ENCODE measurements at places on chromosomes 13 and 19.

DNA sequence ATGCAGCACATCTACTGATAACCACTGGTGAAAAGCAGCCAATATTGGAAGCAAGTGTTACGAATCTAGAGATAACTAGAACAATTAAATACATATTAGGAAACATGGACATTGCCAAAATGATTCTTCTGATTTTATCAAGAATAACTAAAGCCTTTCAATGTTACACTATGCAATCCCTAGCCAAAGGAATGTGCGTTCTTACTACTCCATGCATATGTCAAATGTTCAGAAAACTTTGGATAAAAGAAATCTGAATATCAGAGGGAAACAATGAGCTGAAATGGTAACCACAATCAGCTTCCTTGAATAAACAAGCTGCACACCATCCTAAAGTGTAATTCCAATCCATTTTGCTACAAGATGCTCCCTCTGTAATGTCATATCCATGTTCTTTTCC, 951 bp upstream of the POSTN start:
- no peak for DNase-seq

- no peak for DNase-seq
Measured at GRCh38 chr19:45008552-45008951, 7.3 kb downstream of the RELB start.

DNA sequence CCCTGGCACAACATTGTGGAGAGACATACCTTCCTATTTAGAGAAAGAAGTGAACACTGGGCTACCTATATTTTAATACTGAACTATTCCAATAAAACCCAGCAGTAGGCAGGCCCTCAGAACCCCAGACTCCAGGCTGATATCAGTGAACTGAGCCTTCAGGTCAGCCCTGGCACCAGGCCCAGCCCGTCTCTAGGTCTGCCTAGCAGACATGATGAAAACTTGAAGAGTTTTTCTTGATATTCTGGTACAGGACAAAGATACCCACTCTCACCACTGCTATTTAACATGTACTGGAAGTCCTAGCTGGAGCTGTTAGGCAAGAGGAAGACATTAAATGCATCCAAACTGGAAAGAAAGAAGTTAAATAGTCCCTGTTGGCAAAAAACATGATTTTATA, 396.6 kb upstream of the SPRY2 start:
- DNase-seq = no peak

DNA sequence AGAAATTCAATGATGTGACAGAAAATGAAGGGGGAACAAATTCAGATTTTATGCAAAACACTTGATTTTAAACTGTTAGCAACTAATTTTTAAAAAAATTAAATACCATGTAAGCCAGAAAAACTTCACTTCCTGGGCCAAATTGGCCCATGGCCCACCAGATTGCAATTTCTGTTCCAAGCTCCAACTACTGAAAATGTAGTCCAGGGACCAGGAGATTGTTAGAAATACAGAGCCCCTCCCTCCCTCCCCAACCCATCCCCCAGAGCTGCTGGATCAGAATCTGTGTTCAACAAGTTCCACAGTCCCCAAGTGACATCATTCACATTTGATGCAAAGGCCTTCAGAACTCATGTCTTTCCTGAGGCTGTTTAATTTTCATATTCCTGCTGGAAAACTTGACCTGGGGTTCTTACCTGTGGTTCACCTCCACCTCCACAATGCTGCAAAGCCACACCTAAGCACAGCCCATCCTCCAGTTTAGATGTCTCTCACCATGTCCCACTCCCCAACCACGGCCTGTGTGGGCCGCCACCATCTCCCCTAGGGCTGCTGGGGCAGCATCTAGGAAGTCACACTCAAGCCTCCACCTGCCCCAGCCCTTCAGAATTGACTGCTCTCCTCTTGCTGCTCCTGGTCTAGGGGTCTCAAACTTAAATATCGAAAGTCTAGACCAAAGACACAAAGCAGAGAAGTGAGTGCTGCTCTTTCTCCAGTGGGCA, 482.0 kb downstream of the UQCRFS1 start:
- no peak for DNase-seq

- no peak for DNase-seq
Measured at GRCh38 chr19:23304238-23304637, 54.0 kb upstream of the ZNF724 start.

- DNase-seq = no peak
Measured at GRCh38 chr19:7844951-7845350, 14.9 kb downstream of the EVI5L start.

DNA sequence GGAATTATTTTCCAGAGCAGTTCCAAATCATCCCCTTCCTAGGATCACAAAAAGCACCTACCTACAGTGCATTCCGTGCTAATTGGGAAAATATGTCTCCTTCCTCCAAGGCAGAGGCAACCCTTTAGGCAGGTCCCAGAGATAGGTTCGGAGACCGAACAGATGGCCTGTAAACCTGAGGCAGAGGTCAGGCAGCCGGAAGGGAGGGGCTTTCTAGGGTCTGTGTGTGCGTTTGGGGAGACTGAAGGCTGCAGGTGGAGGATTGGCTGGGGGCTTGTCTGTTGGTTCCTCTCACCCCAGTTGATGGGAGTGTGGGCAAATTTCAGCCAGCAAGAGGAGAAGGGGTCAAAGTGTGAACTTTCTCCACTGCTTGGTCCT, 7.1 kb downstream of the KCNN4 start:
- DNase-seq = no peak

- no peak for DNase-seq
Measured at GRCh38 chr13:26132756-26133155, 80.9 kb upstream of the SHISA2 start.

DNA sequence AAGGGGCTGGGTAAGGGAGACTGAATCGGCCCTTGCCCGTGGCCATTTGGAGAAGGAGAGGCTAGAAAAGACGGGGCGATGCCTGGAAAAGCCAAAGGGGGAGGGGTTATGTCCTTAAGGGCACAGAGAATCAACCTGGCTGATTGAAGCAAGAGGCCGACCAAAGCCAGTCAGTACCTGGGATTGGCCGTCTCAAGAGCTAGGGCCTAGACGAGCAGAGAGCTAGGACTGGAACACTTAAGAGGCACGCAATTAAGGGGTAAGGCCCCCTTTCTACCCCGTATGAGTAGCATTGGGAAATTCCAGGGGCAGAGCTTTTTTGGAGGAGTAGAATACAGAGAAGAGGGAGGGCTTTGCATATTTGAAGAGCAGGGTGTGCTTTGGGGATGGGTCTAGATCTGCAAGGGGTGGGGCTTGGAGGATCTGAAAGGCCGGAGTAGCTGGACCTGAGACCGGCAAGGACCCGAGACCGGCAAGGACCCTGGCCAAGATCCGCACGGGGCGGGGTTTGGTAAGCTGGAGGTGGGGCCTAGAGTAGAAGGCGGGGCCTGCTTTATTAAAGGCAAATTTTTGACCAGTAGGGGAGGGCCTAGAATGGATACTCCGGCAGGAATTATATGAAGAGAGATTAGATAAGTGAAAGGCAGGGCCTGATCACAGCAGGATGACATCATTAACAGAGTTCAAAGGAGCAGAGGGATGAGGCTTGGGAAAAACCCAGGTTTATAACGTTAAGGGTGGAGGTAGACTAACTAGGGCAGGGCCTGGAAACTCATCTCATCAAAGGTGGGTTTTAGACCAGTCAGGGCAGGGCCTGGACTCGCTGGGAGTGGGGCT, 10.7 kb upstream of the CACNG6 start:
- DNase-seq = no peak

GRCh38 chr13:113794764-113795173, 35.7 kb downstream of the TMEM255B start:
- no peak for DNase-seq

GRCh38 chr13:42398533-42398932, 126.6 kb downstream of the AKAP11 start:
- DNase-seq = no peak

GRCh38 chr13:79547211-79548195, 66.5 kb downstream of the NDFIP2 start:
- DNase-seq = no peak

DNA sequence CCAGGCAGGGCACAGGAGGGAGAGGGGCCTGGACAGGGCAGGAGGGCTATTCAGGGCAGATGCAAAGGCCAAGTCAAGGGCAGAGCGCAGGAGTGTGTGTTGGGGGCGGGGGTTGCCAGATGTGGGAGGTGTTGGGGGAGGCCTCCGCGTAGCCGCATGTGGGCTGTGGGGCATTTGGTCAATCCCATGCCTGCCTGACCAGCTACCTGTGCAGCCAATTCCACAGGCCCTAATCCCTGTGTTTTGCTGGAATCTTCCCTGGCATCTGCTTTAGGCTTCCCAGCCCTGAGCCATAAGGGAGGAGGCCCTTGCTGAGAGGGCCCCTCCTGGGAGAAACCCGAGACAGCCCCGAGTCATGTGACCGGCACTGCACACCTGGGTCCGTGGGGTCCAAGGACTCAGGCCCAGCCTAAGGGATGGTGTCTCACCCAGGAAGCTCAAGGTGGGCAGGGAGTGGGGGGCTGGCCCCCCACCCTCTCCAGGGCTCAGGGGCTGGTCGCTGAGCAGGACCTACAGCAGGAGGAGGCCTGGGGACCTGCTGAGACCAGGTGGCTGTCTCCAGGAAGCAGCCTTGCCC, 20.3 kb downstream of the RFX1 start:
- no peak for DNase-seq

DNA sequence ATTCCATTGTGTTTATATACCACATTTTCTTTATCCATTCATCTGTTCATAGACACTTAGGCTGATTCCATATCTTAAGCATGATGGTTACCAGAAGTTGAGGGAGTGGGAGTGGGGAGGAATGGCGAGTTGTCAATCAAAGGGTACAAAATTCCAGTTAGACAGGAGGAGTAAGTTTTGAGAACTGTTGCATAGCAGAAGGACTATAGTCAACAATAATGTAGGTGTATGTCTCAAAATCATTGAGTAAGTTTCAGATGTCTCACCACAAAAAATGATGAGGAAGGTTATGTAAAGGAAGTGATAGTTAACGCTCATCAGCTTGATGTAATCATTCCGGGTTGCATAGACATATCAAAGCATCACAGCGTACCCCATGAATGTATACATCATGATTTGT, 4.6 kb upstream of the UBL3 start:
- no peak for DNase-seq

DNA sequence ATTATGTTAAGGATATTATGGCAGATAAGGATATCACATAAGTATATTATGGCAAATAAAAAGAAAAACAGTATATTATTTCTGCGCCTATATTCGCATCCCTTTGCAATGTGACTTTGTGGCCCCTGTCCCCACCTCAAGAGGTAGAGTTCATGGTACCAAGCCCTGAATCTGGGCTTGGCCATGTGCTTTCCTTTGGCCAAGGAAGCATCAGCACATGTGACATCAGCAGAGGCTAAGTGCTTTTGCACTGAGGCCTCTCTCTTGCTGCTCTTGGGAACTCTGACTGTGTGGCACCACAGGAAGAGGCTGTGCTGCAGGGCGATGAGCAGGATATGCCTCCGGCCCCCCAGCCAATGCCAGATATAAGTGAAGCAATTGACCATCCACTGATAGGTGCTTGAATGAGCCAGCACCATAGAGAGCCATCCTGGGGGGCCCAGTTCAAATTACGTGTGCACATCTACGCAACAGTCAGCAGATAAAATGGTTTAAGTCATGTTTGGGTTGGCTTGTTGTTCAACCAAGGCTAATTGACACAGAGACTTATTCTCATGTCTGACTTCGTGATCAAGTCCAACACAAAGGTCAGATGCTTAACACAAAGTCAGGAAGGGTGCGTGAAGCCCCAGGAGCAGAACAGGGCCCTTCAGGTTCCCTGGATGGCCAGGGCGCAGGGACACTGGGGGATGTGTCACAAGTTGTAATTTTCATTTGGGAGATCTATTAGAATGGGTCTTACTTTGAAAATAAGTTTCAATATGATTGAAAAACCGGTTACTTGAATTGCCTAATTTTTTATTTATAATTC, 173.3 kb downstream of the COL4A1 start:
- no peak for DNase-seq

GRCh38 chr19:35107545-35107944, 8.1 kb upstream of the FXYD3 start:
- DNase-seq = no peak

DNA sequence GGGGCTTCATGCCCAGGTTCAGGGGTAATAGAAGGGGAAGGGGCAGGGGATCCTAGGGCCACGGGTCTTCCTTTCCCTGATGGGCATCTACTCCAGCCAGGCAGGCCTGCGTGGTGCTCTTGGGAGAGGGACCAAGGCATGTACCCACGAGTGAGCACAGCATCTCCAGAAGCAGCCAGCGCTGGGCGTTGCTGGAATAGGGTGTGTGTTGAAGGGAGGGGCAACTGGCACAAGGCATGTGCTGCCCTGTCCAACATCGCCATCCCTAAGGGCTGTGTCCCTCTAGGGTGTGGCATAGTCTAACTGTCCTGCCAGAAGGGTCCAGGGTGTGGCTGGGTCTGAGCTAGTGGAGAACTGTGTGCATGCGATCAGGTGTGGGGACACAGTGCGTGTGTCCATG, 2.9 kb downstream of the NOTCH3 start:
- DNase-seq = no peak

DNA sequence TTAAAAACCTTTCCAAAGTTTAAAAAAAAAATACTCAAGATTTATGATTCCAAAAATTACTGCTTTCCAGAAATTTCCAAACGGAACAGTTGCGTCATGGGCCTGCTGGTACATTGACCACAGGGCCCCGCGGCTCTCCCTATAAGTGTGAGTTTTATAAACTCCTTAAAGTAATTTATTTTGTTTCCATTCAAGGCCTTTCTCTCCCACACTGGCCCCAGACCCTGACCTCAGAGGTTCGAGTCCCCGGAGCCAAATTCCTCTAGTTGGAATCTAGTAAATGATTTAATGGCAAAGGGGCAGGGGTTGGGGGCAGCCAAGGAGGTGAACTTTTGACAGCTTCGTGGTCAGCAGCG, 97.5 kb downstream of the INSR start:
- no peak for DNase-seq

DNA sequence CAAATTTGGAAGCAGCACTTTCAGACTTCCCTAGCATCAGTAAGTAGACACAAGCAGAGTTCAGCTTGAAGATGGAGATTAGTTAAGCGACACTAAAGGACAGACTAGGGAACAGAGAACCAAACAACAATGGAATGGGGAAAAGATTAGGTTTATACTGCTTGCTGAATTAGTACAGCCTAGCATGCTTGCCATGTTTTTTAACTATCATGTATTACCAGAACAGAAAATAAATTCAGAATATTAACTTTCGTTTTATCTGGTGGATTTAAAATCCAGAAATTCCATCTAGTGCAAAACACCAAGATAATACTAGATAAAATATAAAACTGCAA, 451.5 kb upstream of the SLC10A2 start:
- DNase-seq = no peak

DNA sequence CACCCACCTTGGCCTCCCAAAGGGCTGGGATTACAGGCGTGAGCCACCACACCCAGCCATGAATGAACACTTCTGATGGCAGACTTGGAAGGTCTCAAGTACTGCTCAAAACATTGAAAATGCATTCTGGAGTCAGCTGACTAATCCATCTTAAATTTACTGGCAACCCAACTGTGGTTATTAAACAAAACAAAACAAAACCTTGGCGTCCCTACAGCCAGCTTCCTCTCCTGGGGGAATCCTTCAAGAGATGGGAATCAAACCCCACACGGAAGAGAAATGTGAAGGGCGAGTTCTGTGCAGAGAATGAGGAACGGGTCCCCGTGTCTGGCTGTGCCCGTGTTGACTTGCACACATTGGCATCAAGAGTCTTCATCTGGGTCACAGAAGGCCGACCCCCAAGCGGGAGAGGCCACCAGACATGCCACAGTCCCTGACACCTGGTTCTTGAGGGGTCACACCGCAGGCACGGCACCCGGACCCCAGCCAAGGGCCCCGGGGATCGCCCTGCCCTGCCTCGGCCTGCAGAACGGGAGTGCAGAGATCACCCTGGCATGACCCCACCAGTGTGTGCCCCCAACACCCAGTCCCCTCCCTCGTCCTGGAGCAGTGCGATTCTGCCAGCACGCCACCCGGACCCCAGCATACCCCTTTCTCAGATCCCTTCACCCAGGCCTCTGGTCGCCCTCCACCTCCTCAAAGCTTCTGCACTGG, 3.2 kb downstream of the MAP2K2 start:
- DNase-seq = no peak

Measured in stimulated activated CD4-positive, alpha-beta T cell treated with anti-CD3 and anti-CD28 coated beads, TNF-alpha, amount 100 ng/mL, for 4 hours (primary cell).